ENCODE measurements at places on chromosomes 3 and 15.

DNA sequence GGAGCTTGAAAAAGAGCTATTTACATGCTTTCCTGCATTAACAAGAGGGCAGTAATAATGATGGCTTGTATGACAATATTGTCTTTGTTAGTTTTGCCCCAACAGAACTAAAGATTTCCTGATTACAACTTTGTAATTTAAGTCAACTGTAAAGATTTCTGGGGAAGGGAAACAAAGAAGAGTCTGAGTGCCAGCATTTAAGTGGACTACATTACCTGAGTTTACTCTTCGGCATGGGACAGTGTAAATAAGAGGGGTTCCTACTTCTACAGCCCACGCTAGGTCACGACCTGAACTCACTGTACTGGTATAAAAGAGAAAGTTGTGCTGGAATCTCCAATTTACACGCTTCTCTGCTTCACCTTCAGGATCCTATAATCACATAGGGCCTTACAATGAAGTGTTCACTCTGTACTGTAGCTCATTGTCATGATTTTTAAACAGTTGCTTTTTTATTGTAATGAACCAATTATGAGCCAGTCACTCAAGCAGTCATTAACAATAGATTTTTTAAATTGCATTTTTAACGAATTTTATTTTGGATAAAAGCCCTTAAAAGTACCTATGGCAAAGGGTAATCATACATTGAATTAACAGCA is 39.6 kb downstream of the DPH6 start:
- ATAC-seq: no peak

DNA sequence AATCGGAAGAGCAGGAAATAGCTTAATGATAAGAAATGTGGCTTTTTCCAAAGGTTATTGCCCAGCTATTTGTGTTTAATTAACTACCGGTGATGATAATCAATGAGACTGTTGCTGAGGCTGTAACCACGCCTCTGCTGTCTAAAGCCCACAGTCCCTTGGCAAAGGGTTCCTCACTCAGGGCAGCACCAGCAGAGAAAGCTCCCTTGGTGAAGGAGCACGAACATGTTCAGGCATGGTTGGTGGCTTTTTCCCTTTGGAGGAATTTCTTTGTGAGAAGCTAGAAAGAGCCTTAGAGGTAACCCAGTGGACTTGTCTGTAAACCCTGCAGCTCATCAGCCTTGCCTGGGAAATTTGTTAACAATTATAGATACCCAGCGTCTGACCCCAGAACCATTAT is 7.5 kb upstream of the ST6GAL1 start:
- no peak for ATAC-seq

- ATAC-seq: peak; percentile 57
Observed at GRCh38 chr3:187963677-187964385, 190.1 kb upstream of the LPP start.

GRCh38 chr15:25987638-25988037 is 124.5 kb upstream of the ATP10A start:
- ATAC-seq: no peak

DNA sequence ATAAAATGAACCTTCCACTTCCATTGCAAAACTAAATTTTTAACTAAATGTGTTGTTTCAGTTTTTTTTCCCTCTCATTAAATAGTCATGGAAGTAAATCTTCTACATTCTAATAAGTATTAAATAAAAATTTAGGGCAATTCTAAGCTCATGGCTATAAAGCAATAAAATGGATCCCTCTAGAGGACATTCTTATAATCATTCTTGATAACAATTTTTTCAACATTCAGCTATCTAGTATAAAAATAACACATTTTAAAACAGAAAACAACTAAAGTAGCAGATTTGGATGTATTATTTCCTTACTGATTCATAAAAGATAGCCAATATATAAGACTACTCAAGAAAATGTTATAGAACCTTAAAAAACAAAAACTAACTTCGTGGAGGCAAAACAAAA is 393.1 kb downstream of the PLOD2 start:
- ATAC-seq: no peak

DNA sequence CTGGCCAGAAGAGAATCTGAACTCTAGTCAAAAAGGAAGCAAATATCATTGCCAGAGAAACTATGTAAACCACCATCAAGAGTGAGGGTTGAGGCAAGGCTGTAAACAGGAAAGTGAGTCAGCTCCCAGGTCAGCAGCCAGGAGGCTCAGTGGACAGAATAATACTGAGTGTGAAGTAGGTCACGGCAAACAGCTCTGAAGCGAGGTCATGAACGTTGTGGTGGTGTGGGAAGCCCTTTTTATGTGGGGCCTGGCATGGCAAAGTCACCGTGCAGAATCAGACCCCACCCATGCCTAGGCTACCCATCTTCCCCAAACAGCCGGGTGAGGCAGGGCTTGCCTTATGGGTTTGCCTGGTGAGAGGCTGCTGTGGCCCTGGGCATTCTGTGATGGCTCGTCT is 43.9 kb downstream of the THBS1 start:
- ATAC-seq: peak; percentile 91

DNA sequence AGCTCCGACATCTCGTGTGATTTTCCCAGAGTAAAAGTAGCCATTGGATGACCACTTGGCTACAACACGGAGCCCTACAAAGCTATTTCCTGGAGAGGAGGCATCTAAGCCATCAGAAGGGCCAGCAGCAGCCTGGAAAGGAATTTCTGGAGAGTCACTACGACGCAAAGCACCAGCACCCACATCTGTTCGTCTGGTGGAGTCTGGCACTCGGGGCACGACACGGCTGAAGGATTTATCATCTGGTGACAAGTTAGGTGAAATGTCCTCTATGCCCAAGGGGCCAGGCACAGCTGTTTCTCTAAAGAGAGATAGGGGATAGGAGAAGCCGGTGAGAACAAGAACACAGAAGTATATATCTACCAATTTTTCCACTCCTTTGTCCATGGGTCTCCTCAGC is 49.5 kb downstream of the TUBGCP4 start:
- ATAC-seq: no peak

DNA sequence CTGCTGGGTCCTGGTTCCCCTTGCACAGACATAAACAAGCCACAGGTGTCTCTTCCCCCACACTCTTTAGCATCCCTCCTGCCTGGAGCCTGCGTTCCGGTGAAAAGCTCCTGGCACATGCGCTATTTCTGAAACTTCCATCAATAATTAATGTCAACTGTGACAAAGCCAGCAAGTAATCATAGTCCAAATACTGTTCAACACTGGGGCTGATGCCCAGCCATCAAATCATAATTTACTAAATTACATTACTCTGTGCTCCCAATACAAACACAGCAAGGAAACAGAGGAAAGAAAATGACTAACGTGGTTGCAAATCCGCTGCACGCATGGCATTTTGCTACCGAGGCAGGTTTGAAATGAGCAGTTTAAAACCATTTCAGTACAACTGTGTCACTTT is 294.7 kb downstream of the ERC2 start:
- no peak for ATAC-seq

- no peak for ATAC-seq
Observed at GRCh38 chr3:38317192-38317759, 29.3 kb upstream of the XYLB start.

GRCh38 chr3:100260081-100260684 is 609 bp upstream of the TBC1D23 start:
- no peak for ATAC-seq

DNA sequence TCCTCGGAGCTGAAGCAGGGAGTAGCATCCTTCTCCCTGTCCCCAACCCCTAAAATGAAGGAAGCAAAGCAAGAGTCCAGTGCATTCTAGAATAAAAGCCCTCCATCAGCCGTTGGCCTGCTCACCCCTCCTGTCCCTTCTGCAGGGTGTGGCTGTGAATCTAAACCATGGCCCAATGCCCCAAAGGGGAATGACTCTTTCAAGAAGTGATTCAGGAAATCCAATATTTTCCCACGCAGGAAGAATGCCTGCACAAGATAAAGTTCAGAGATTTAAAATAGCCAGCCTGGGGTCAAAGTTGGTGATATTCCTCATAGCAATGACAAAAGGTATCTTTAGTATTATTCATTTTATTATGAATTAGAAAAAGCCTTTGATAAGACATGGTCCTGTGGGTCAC is 38.5 kb downstream of the SLCO2A1 start:
- ATAC-seq: no peak

GRCh38 chr3:32583708-32584107 is 13.1 kb upstream of the DYNC1LI1 start:
- ATAC-seq: no peak

GRCh38 chr3:161914703-161915417 is 418.3 kb downstream of the OTOL1 start:
- ATAC-seq: peak; percentile 97

DNA sequence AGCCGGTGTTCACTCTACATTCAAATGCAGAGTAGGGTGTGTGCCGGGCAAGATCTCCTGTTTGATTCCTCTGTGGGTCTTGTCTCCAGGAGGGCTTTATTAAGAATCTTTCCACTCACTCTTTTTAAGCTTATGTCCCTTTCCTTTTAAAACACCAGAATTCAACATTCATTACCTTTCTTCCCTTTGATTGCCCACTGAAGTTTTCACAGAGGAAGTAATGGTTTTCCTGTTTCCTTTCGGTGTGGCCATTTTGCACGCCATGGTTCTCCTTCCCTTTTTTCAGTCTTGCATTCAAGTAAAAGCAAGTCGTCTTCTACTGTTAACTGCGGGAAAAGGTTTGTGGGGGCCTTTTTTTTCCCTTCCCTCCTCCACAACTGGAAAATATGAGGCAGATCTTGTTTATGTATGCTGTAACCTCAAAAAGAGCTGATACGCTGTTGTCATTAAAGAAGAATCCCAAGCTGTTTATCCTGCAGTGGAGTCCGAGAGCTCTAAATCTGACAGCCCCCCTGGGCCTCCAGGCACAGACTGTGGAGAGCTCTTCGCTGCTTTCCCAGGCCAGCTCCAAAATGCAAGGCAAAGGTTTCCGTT is 40.5 kb downstream of the FILIP1L start:
- ATAC-seq: no peak

GRCh38 chr3:46888705-46889104 is 11.2 kb downstream of the PTH1R start:
- no peak for ATAC-seq

DNA sequence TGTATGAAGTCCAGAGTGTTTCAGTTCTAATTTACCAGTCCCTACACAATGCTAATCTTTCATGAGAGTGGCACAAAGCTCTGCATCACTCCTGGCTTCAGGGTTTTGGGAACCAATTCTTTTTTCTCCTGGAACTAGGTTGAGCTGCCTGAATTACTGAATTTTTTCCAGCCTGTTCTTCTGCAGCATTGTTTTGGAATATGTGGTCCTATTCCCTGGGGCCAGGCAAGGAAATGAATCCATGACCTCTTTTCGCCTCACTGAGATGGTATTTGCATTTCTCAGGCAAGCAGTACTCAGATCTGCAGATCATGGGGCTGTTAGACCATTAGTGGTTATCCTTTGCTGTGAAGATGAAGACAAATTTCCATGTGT is 25.6 kb upstream of the GPR171 start:
- ATAC-seq: peak; percentile 12

DNA sequence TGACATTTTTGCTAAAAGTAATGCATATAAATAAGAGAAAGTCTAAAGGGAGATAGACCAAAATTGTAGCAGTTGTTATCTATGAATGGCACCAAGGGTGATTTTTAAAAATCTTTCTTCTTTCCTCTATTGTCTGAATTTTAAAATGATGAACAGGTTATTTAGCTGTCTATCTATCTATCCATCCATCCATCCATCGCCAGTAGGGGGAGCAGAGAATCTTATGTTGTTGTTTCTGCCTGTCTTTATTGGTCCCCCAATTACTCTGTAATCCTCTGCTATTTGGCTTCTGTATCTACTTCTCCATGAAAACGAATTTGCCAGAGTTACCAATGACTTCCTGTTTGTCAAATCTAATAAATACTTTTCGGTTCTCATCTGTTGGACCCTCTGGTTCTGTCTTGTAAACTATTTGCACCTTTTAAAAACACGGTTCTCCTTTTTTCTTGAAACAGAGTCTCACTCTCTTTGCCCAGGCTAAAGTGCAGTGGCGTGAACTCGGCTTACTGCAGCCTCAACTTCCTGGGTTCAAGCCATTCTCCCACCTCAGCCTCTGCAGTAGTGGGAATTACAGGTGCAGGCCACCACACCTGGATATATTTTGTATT is 86.0 kb downstream of the ECT2 start:
- peak; percentile 90 for ATAC-seq

DNA sequence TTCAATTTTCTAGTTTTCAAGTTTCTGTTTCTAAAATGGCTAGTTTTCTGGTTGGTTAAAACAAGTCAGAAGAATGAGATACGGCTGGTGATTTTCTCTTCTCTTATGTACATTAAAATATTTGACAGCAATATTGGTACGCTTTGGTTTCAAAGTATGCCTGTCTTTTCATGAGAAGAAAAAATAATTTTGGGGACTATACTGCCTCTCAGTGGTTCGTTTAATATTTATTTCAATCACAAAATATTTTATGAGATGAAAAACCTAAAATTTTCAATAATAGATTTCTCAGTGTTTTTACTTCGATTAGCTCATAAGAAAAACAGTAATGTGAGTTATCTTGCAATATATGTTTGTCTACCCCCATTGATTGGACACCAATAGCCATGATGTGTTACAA is 72.8 kb upstream of the AADACL2 start:
- no peak for ATAC-seq

DNA sequence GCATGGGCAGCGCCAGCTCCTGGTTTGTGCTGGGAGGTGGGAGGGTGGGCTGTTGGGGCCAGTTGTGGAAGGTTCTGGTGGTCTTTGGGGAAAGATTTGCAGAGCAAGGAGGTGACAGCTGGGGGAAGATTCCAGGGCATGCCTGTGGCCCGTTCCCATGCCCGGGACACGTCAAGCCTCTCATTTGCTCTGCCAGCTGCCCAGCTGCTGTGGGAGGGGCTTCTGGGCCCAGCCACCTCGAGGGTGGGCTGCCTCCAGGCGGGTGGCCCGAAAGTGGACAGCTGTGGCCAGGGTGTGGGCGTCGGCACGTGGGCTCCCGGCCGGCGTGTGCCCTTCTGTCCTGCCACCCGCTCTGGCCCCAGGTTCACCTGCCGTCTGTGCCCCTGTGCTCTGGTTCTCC is 17.2 kb downstream of the PLXNA1 start:
- no peak for ATAC-seq

GRCh38 chr3:113557374-113557773 is 25.0 kb downstream of the SIDT1 start:
- peak; percentile 74 for ATAC-seq

- ATAC-seq: no peak
Observed at GRCh38 chr3:8565376-8565775, 63.8 kb downstream of the LMCD1 start.

GRCh38 chr3:110272525-110272924 is 799.1 kb upstream of the NECTIN3 start:
- no peak for ATAC-seq

DNA sequence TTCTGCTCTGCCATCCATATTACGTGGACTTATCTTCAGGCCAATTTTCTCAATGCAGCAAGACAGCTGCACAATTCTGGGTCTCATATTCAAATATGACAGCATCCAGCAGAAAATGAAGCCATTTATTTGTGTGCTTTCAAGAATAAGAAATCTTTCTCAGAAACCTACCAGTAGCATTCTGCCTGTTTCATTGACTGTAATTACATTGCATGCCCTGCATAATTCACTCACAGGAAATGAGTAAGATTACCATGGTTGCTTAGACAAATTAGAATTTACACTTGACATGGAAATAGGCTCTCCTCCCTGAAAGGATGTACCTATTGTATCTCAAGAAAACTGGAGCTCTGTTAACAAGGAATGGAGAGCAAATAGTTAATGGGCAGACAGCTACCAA is 346.6 kb upstream of the DCBLD2 start:
- no peak for ATAC-seq

Measured in SK-N-SH treated with all-trans-retinoic acid at 6 μM for 48 hours (cell line).